Natural killer cell (primary cell): ENCODE measurements at places on chromosomes 5 and 9. TPM values are rescaled to one million over a fixed set of nuclear protein-coding genes. Genes with fewer than 3 reads are reported as not detected.
A peak's percentile ranks its signal among the peaks of the same experiment; 100 is the strongest.

The IRX2 gene
- not detected for total RNA-seq

GRCh38 chr5:20974426-20974825 lies 986.4 kb upstream of the CDH18 start:
- no peaks in the 10 kb centered on the region for H3K27me3 ChIP-seq
- no peaks in the 10 kb centered on the region for H3K36me3 ChIP-seq
- H3K4me1 ChIP-seq, result no peaks in the 10 kb centered on the region
- DNase-seq, result no peak
- H3K27ac ChIP-seq, result no peak overlapping the region

DNA sequence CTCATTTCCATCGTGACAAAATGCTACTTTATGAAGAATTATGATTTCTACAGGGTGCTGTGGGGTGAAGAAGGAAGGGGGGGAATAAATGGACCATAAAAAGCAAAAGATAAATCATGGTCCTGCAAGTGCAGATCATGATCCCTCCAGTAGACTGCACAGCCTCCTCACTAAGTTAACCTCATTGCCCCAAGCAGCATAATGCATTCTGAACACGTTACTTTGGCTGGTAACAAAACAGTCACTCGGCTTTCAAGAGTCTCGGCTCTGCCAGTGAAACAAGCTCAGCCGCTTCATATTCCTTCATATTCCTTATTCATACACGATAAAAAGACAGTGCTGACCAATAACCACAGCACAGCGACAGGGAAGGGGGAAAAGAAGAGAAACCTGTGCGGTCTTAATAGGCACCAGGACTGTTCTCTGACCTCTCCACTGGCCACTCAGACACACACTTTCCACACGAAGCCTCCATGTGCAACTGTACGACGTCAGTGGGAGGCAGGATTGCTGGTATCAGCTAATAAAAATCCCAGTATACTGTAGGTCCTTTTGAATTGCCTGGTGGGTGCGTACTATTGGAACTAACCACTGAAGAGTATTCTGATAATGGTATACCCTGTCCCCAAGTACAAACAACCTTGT lies 60.5 kb downstream of the ANKH start:
- H3K36me3 ChIP-seq, result no peaks in the 10 kb centered on the region
- no peak overlapping the region for H3K4me3 ChIP-seq
- no peak for DNase-seq
- peak overlapping the region; percentile 65 for H3K27ac ChIP-seq

GRCh38 chr9:130140706-130141105 lies 31.5 kb upstream of the NCS1 start:
- no peak for DNase-seq
- H3K27me3 ChIP-seq, result peaks cover 2% of the 10 kb centered on the region
- H3K4me3 ChIP-seq, result no peak overlapping the region
- H3K4me1 ChIP-seq, result peaks cover 42% of the 10 kb centered on the region
- H3K36me3 ChIP-seq, result peaks cover 2% of the 10 kb centered on the region
- no peak overlapping the region for H3K27ac ChIP-seq
